ENCODE measurements at places on chromosomes 12 and 14.
A peak's percentile ranks its signal among the peaks of the same experiment; 100 is the strongest.

GRCh38 chr12:94230357-94230905 lies 82.1 kb downstream of the PLXNC1 start:
- no peak for DNase-seq

DNA sequence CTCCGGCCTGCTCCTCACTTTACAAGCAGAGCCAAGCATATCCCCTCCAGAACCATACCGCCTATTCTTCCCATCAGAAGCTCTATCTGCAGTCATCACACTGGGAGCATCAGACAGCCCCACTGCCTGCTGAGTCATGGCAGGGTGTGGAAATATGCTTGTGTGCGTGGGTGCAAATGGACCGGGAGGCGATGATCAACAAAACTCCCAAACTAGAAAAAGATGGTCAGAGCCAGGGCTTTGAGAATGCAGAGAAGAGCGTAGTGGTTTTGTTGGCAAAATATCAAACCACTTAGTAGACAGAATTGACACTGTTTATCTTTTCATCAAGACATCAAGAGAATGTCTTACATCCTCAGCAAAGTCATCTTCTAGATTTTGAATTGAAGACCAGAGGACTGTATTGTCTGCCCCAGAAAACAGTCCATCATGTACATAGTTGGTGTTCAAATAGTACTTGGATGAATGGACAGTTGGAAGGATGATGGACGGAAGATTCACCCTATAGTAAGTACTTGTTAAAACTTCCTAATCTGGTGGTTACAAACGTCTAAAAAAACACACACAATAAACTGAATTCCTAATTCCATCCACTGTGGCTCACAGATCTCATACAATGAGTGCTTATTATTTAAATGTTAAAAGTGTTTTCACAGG lies 54.9 kb downstream of the VWF start:
- peak; percentile 87 for DNase-seq

- no peak for DNase-seq
Observed at GRCh38 chr12:32826807-32827412, 69.7 kb downstream of the PKP2 start.

GRCh38 chr12:62834971-62835547 lies 99.9 kb downstream of the PPM1H start:
- no peak for DNase-seq

DNA sequence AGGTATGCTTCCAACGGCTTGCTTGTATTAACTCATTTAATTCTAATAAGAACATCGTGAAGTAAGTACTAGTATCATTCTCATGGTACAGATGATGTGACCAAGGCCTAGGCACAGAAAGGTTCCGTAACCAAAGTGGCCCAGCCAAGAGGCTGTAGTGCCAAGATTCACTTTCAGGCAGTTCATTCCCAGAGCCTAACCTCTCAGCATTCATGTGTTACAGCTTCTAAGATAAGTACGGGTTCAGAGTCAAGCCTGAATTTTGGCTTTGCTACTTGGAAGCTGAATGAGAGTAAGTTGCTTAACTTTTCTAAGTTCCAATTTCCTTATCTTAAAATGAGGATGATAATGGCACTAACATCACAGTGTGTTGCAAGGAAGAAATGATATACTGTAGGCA lies 379.9 kb downstream of the AEBP2 start:
- no peak for DNase-seq

- DNase-seq: no peak
Observed at GRCh38 chr14:95182379-95182778, 25.1 kb upstream of the DICER1 start.

DNA sequence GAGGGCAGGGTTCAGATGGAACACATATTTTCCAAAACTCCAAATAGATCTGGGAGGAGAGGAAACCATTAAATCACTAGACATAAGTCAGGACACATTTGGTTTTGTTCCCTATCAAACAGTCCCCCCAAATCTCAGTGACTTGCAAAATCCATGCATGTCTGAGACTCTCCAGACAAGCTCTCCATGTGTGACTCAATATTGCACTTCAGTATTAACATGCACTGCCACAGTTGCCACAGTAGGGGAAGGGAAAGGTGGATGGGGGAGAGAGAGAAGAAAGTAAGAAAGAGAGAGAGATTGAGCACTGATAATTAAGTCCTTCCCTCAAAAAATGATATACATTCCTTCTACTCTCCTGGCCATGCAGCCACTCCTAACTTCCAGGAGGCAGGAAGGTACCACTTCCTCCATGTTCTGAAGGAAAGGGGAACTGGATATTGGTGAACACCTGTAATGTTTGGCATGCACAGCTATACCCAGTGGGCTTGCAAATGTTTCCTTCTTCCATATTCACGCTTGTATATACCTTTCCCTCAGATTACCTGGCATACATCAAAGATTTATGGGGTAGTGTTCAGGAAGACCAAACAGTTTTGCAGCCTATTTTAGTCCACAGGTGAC lies 310.0 kb downstream of the ZFP36L1 start:
- no peak for DNase-seq

DNA sequence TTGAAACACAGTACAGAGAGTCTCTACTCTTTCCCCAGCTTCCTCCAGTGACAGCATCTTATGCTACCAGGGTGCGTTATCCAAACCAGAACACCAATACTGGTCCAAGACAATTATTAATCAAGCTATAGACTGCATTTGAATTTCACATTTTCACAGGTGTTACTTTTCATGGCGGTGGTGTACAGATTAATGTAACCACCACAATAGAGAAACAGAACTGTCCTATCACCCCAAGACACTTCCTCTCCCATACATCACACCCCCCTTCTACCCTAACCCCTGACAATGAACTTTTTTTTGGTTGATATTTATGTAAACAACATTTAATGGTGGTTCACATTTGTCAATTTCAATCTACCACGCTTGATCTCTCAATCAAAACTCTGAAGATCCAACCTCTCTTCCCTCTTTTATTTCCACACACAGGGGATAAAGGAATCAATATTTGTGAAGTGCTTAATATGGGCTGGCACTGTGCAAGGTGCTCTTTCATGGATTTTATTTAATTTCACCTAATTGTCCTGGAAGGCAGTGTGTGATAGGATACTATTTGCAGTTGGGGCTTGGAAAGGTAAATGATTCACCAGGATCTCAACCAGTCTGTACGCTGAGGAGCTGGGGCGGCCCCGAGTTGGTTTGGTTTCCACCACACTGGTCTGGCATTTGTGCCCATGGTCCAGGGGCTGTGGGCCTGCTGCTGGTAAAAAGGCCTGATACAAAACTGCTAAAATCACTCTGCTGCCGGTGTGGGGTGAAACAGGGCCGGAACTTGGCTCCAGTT lies 54.6 kb upstream of the DICER1 start:
- DNase-seq: no peak

- DNase-seq: no peak
Observed at GRCh38 chr12:110869026-110869425, 22.2 kb downstream of the CCDC63 start.

DNA sequence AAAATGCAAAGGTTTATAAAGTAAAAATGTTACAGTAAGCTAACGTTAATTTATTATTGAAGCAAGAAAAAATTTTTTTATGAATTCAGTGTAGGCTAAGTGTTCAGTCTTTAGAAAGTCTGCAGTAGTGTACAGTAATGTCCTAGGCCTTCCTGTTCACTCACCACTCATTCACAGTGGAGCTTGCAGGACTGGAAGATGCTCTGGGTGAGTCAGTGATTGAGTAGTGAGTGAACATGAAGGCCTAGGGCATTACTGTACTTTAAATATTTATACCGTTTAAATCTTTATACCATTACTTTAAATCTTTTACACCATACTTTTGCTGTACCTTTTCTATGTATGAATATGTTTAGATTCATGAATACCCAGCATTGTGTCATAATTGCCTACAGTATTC lies 120.3 kb upstream of the SLC38A4 start:
- DNase-seq: no peak

DNA sequence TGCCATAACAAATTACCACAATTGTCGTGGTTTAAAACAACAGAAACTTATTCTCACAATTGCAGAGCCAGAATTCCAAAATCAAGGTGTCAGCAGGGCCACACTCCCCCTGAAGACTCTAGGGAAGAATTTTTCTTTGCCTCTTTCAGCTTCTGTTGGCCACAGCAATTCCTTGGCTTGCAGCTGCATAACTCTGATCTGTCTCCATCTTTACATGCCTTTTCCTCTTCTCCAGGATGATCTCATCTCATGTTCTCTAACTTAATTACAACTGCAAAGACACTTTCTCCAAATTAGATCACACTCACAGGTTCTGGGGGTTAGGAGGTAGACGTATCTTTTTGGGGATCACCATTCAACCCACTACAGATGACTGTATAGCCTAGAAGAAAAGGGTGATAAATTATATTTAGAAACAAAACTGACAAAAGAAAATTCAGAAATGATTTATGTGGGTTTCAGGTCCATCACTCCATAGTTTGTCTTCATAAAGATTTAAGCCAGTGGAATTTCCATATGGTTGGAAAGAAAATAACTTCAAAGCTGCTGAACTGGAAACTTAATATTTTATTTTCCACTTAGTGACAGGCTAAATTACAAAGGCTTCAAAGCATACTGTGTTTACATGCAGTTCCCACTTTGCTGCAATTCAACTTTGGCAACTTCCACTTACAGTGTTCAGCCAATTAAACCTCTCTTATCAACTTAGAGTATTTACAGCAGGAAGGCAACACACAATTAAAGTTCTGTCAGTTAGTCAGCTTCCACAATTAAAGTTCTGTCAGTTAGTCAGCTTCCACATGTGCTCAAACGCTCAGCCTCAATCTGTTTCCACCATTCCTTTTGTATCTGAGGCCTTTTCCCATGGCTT lies 213.3 kb downstream of the EPS8 start:
- DNase-seq: no peak

DNA sequence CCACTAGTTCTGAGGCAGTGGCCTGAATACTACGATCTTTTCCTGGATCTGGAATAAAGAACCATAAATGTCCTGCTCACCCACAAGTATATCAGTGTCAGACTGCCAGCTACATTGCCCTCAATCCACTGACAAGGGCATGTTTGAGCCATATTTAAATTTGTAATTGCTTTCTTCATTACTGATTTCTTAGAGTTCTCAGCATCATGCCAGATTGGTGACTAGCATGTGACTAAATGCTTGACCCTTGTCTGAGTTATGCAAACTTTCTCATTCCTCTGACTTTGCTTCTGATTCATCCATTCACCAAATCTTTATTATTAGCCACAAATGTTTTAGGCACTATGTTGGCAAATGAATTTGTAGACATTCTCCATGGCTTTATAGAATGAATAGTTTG lies 143.6 kb upstream of the SLC16A7 start:
- DNase-seq: peak; percentile 75

DNA sequence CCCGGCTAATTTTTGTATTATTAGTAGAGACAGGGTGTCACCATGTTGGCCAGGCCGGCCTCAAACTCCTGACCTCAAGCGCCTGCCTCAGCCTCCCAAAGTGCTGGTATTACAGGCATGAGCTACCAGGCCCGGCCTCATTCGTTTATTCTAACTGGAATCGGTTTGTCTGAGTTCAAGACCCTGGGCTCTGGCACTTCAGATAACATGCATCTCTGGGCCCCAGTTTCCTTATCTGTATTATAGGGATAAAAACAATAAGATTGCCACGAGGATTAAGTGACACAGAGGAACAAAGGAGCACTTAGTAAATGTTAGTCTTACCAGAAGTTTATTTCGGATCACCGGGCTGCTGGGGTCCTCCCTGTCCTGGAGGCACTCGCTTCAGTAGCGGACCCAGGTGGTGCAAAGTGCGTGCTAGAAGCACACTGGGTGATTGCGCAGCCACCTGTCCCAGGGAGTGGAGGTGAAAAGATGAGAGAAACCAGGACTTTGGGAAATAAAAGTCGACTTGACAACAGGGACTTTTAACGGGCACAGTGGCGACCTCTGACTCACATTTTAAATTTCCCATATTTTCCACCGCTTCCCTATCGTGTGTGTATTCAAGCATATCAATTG lies 37.5 kb downstream of the ACACB start:
- DNase-seq: no peak

DNA sequence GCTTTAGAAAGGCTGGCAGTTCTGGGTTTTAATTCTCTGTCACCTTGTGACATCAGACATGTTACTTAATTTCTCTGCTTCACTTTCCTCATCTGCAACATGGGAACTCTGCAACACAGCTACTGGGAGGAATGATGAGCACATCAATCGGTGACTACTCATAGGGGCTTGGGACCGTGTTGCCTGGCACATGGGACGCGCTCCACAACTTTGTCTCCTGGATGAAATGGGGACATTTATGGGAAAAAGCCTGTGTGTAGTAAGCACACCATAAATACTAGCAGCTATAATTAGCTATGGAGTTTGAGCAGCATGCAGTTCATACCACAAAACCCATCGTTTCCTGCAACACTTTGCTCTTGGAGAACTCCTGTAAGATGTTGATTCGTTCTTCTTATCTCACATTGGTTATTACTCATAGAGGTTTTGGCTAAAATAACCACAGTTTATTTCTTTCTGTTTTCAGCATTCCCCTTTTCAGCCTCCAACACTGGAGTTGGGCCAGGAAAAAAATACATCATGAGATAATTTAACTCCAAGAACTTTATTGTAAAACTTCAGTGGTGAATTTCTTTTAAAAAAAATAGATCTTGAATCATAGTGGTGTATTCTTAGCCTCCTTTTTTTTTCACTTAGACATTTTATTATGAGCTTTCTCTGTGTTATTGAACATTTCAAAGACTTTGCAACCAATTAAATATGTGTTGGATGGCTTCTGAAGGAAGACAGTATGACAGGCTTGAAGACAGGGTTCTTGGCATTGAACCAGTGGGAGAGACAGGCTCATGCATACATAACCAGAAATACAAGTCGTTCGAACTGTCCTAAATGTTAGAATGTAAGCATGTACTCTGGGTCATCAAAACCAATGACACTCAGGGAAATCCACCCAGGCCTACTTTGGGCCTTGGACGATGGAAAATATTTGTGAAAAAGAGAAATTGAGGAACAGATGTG lies 72.7 kb downstream of the RIN3 start:
- DNase-seq: peak; percentile 76

DNA sequence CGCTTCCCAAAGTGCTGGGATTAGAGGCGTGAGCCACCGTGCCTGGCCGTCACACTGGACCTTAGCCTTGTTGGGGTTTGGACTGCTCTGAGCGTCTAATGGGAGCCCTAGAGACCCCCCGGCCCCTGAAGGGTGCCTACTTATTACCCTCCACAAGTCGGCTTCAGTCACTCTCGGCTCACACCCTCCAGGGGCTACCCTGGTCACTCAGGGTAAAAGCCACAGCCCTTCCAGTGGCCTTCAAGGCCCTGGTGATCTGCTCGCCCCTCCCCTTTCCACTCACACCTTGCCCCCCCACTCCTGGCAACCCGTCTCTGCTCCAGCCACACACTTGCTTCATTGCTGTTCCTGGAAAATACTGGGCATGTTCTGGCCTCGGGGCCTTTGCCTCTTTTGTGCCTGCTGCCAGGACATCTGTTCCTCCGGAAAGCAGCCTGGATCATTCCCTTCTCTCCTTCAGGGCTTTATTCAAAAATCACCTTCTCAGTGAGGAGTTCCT lies 3.6 kb upstream of the MORN3 start:
- DNase-seq: peak; percentile 21

- DNase-seq: no peak
Observed at GRCh38 chr14:91374287-91374878, 43.2 kb downstream of the CCDC88C start.

- DNase-seq: no peak
Observed at GRCh38 chr12:47921907-47922306, 17.1 kb upstream of the VDR start.

- DNase-seq: peak; percentile 86
Observed at GRCh38 chr12:57726151-57726883, 12.2 kb downstream of the AGAP2 start.

GRCh38 chr14:32574269-32574668 lies 245.2 kb downstream of the AKAP6 start:
- no peak for DNase-seq

All from fibroblast of gingiva (primary cell).